ENCODE measurements at places on chromosomes 12 and 14.

DNA sequence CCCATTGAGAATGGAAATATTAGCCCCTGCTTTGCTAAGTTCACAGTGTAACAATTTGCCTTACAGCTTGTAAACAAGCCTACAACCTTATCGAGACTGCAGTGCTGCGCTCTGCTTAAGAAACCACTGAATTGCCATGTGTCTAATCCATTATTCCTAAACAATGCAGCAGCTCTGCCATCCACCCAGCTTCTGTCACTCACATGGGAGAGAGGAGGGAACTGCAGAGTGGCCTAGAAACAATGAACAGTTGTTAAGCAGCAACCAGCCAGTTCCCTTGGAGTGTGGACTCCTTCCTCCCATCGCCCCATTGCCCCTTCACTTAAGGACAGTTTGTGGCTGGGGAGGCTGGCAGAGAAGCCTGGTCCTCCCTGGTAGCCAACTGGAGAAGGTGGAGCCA, 42.9 kb downstream of the TESPA1 start:
- DNase-seq: no peak

DNA sequence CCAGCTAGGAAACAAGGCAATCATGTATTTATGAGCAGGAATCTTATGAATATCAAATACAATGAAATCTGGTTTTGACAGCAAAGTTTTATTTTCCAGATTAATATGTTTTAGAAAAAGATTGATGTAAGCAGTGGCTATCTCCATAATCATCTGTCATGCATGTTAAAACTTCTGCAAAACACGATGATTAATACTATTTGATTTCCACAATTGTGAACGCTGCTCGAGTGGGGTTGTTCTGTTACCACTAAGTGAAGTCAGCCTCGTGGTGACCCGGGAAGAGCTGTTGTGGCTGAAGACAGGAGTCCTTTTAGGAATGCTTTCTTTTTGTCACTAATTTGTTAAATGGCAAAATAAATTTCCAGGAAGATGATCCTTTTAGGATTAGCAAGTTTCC, 9.4 kb downstream of the CFAP251 start:
- no peak for DNase-seq

- no peak for DNase-seq
Measured at GRCh38 chr14:51094282-51094821, 553 bp downstream of the TRIM9 start.

DNA sequence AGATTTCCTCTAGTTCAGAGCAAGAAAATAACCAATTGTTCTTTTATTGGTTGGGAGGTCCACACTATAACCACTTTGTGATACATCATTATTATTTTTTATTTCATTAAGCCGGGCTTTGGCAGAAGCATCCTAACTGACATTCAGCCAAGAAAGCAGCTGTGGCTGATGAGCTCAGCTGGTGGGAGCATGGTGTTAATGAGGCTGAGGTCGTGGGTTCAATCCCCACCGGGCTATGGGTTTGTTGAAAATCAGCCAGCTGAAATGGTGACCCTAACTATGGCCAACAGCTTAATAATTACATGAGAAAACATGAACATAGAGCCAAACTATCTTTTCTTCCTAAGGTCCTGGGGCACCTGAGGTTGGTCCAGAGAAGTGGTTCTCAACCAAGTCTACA, 378.2 kb downstream of the GLT1D1 start:
- no peak for DNase-seq

DNA sequence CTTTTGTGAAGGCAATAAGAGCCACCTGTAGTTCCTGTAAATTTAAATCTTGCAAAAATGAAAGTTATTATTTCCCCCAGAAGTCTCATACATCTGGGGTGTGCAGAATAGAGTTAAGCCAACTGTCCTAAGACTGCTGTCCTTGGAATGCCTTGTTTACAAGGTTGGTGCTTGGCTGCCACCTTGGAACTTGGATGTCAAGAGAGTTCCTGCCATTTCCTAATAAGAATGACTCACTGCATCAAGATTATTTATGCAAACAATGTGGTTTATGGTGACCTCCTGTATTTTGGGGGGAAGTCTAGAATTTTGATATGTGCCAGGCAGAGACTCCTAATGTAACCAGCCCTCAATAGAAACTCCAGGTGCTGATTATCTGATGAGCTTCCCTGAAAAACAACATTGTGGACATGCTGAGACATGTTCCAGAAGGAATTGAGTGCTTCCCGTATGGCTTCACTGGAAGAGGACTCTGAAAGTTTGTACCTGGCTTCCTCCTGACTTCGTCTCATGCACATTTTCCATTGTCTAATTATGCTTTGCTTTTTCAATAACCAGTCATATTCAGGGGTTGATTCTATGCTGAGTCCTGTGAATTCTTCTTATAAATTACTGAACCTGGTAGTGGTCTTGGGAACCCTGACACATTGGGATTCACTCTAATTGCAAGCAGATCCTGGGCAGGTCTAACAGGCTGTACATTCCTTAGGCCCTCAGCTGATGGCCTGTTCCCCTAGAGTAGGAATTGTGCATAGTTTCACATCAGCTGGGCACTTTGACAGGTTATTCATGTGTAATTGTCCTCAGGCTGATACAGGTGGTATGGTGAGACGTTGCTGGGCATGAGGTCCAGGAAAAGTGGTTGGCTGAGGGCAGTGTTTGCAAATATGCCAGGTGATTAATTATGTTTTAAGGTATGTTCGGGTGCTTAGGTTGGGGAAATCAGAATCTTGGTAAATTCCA, 1370.7 kb upstream of the TMEM132C start:
- DNase-seq: no peak

DNA sequence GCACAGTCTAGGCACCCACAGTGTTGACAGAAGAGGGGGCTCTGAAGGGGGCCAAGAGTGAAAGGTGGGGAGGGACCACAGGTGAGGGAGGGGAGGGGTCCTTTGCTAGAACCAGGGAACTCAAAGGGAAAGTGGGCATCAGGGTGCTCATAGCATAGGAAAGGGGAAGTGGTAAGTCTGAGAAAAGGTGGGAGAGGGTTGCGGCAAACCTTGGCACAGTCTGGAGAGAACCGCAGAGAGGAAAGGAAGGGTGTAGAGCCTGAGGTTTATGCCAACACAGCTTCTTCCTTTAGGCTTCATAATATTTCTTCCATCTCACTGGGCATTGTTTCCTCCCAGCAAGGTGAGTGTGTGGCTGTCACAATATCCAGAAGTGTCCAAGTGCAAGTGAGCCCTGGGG, 11.5 kb upstream of the PLEK2 start:
- no peak for DNase-seq

DNA sequence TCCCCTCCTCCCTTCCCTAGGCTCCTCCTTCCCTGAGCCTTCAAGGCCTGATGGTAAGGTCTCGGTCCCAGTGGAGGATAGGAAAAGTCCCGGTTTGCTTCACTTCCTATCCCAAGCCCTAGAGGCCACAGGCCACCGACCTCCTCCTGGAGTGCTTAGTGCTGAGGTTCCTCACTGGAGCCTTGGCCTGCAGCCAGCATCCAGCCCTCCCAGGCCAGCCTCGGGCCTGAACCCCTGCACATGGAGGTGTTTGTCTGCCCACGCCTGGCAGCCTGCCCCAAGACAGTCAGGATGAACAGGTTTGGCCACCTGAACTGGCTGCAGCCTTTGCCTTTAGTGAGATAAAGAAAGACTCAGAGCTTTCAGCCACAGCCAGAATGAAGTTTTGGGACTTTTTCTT, 15.8 kb upstream of the KRT7 start:
- DNase-seq: no peak

DNA sequence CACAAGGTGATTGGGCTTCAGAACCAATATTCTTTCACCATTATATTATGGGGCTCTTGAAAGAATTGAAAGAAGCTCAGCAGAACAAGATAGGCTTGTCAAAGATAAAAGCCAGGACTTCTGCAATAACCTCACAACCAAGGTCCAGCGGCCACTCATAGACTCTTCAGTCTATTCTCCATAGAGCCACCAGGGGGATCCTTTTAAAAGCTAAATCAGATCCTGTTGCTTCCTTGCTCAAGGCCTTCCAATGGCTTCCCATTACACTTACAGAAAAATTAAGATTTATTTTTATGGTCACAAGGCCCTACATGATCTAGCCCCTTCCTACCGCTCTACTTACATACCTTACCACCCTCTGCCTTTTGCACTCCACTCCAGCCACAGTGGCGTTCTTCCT, 169.6 kb downstream of the C12orf42 start:
- DNase-seq: no peak

GRCh38 chr14:91872011-91872501, 4.7 kb upstream of the TC2N start:
- no peak for DNase-seq

DNA sequence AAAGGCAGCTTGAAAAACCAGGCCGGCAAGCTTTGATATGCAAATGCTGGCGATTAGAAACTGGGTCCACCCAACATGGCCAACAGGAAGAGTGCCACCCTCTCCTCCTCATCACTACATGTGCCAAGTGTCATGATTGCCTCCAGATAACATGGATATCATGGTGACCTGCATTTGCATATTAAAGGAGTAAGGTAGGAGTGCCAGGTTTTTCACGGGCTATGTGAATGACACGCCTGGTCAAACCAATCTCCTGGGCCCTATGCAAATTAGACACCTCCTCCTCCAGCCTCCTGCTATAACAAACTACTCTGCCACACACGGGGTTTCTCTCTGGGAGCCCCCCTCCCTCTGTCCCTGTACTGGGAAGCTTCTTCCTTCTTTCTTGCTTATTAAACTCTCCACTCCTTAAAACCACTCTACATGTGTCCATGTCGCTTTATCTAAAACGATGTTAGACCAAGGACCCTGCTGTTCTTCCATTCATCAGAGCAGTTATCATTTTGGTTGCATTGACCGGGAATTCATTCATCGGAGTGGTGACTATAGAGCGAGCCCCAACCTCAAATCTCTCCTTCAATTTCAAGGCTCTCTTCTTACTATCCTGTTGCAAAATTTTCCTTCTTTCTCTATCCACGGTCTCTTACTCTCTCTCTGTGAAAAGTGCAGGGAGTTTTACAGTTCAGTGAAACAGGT, 27.5 kb downstream of the APOBEC1 start:
- DNase-seq: no peak

- DNase-seq: no peak
Measured at GRCh38 chr12:53042607-53043454, 7.0 kb upstream of the TNS2 start.

DNA sequence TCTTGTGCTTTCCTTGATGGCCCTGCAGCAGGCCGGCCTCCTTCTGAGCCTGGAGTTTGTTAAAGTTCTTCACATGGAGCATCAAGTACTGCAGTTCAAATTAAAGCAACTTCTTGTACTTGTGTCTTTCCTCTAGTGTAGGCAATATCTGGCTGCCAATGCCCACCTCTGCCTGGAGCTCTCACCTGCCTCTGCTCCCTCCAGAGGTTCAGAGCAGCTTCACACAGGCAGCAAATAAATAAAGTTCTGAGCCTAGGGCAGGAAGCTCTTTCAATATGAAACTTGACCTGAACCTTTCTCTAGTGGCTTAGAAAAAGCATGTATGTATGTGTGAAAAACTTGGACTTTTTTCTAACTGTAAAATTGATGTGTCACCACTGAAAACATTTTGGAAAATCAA, 65.9 kb downstream of the ITPR2 start:
- DNase-seq: no peak

- DNase-seq: no peak
Measured at GRCh38 chr14:29738950-29739349, 188.7 kb downstream of the PRKD1 start.

GRCh38 chr14:67514203-67514607, 18.9 kb upstream of the PLEKHH1 start:
- no peak for DNase-seq

DNA sequence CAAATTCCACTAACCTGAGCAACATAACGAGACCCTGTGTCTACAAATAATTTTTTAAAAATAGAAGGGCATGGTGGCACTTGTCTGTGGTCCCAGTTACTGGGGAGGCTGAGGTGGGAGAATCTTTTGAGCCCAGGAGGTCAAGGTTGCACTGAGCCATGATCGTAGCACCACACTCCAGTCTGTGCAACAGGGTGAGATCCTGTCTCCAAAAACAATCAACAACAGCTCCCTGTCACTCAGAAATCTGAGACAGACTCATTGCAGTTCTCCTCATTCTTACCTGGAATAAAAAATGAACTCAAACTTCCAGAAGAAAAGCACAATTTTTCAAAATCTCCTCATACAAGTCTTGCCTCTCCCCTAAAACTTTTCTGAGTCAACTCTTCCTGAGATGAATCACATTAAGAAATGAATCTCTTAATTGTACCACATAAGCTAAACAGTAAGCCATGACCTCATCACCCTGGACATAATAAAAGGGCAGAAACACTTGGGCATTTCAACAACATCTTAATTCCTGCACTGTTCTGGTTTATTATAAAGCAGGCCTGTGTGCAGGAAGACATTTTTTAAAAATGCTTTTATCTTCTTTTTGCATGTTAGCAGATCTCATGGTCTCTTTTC, 214.3 kb upstream of the CDKN3 start:
- no peak for DNase-seq

- DNase-seq: no peak
Measured at GRCh38 chr12:52926596-52927234, 21.8 kb upstream of the KRT8 start.

GRCh38 chr14:64438181-64438841, 27.0 kb upstream of the AKAP5 start:
- no peak for DNase-seq

- no peak for DNase-seq
Measured at GRCh38 chr14:56145965-56146364, 27.8 kb downstream of the PELI2 start.

DNA sequence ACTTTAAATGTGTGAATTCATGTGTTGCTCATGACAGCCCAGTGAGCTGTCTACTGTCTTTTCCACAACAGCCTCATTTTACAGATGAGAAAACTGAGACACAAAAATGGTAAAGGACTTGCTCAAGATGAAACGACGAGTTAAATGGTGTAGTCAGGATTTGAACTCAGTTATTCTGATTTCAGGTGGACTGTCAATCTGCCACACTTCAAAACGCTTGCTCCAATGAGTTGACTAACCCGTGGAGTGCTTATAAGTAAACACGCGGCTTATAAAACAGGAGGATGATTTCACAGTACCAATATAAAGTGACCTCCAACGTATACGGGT, 652 bp upstream of the POLE2 start:
- no peak for DNase-seq

- no peak for DNase-seq
Measured at GRCh38 chr12:58455136-58455535, 465.2 kb downstream of the LRIG3 start.

DNA sequence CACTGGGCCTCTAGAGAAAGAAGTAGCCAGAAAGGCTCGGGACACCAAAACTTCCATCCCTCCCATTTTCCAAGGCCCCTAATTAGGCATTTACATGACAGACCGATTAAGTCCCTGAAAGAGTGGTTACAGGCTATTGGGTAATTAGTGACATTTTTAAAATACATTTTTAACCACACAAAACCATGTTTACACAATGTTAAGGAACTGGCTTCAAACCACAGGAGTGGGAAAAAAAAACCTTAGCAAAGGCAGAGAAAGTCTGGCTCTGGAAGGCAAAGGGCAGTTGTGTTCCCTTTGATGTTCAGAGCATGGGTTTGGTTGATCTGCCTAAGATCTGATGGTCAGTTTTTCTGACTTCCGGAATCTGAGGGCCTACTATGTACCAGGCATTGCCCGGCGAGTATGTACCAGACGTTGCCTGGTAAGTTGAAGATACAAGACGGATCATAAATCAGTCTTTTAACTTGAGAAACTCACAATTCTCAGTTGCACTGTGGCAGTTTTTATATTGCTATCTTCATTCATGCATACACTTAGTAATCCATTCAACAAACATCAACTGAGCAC, 576.5 kb downstream of the MED13L start:
- no peak for DNase-seq

- DNase-seq: no peak
Measured at GRCh38 chr12:93018610-93019009, 89.5 kb upstream of the EEA1 start.

- no peak for DNase-seq
Measured at GRCh38 chr12:46556105-46556559, 183.6 kb upstream of the SLC38A2 start.

- no peak for DNase-seq
Measured at GRCh38 chr12:107349008-107349747, 255.8 kb upstream of the CRY1 start.
